Daoy (cell line): ENCODE measurements at places on chromosomes 5 and 9. TPM values are rescaled to one million over a fixed set of nuclear protein-coding genes. Genes with fewer than 3 reads are reported as not detected.

Gene CCDC183
- total RNA-seq = 0.23 TPM in 1 of 2 replicates, not detected in the other

Gene ZNF879
- 0.92 and 2.0 TPM in 2 replicates for total RNA-seq

Gene SH3RF2
- total RNA-seq = 11.6 and 11.9 TPM in 2 replicates

Gene NFIB
- total RNA-seq = 16.5 and 19.4 TPM in 2 replicates

Gene FGF1
- total RNA-seq = 0.33 and 0.63 TPM in 2 replicates

Gene TOR2A
- 5.3 and 18.9 TPM in 2 replicates for total RNA-seq

Gene KCNV2
- total RNA-seq = not detected in 2 replicates

Gene SLC4A9
- not detected in 2 replicates for total RNA-seq

Gene MBLAC2
- total RNA-seq = 2.3 and 4.1 TPM in 2 replicates

Gene FAM221B
- total RNA-seq = not detected in 2 replicates

Gene SMIM3
- total RNA-seq = 41.9 and 47.1 TPM in 2 replicates

Gene IL7R
- 42.5 and 45.6 TPM in 2 replicates for total RNA-seq
